ENCODE measurements at places on chromosomes 5 and 9.
A peak's percentile ranks its signal among the peaks of the same experiment; 100 is the strongest.

GRCh38 chr5:39526914-39527477, 102.2 kb upstream of the DAB2 start:
- DNase-seq, result no peak

- no peak for DNase-seq
These were observed 1105.8 kb upstream of the SEMA6A start for GRCh38 chr5:117680426-117680825.

- peak; percentile 41 for DNase-seq
These were observed 135.0 kb downstream of the SNCAIP start for GRCh38 chr5:122447072-122447471.

DNA sequence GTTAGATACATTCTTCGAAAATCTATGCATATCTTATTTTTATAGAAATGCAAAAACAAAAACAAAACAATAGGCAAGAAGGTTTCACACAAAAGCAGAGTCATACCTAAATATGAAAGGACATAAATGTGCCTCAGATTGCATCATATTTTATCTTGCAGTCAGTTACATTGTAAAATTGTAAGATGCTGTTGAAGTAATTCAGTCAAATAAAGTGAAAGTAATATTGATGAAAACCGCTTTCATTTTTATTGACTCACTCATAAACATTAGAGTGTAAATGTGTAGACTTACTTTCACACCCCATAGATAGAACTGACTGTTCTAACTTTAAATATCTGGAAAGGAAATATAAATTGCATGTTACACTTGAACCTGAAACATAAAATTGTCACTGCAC, 931.5 kb upstream of the NUDT12 start:
- DNase-seq, result no peak

Measured in WERI-Rb-1 (cell line).